ENCODE measurements at places on chromosomes 4 and X. TPM values are rescaled to one million over a fixed set of nuclear protein-coding genes. Genes with fewer than 3 reads are reported as not detected.

The ZAR1 gene
- not detected for total RNA-seq

The FUNDC1 gene
- 6.3 TPM for total RNA-seq

The IGFBP7 gene
- total RNA-seq = 2,245 TPM

The CCDC158 gene
- 1.2 TPM for total RNA-seq

The AWAT1 gene
- total RNA-seq = not detected

The MPP1 gene
- total RNA-seq = 15.9 TPM

The RIPPLY1 gene
- not detected for total RNA-seq

The IL2 gene
- not detected for total RNA-seq

The USP17L17 gene
- total RNA-seq = not detected

The SLC2A9 gene
- total RNA-seq = 3.8 TPM

The FRMD7 gene
- 0.03 TPM for total RNA-seq

The CCSER1 gene
- total RNA-seq = 0.20 TPM

The ERVMER34-1 gene
- total RNA-seq = not detected
